ENCODE measurements at places on chromosomes 13 and 19. TPM values are rescaled to one million over a fixed set of nuclear protein-coding genes. Genes with fewer than 3 reads are reported as not detected.

Gene C19orf18
- 0.43 TPM for total RNA-seq

Gene ZNF615
- 11.4 TPM for total RNA-seq

Gene SHISA7
- 0.21 TPM for total RNA-seq

Gene C19orf85
- total RNA-seq: not detected

Gene CACTIN
- total RNA-seq: 36.3 TPM

Gene ZNF709
- total RNA-seq: 5.1 TPM

Gene BRME1
- total RNA-seq: 4.0 TPM

Gene U2AF2
- total RNA-seq: 385 TPM

Gene CKM
- total RNA-seq: not detected

Gene SOX1
- 56.6 TPM for total RNA-seq

Gene DMPK
- total RNA-seq: 79.9 TPM

Gene FGF22
- 0.19 TPM for total RNA-seq

Gene PSG4
- total RNA-seq: not detected

Gene PPP1R37
- 34.0 TPM for total RNA-seq

Gene CA11
- total RNA-seq: 38.2 TPM

Gene PPP1R12C
- total RNA-seq: 94.6 TPM

Gene ZNF549
- 10.1 TPM for total RNA-seq

Gene GJA3
- 0.43 TPM for total RNA-seq

Gene RGL3
- total RNA-seq: 0.28 TPM

Gene SIGLEC10
- not detected for total RNA-seq

Gene DHDH
- total RNA-seq: not detected

Gene CAPS
- total RNA-seq: 0.92 TPM

Gene ZNF724
- 21.0 TPM for total RNA-seq

Gene B3GLCT
- 9.6 TPM for total RNA-seq

Gene SOX21
- not detected for total RNA-seq

Gene SERP2
- total RNA-seq: 0.69 TPM

Gene ENOX1
- 4.5 TPM for total RNA-seq

Gene CASP14
- not detected for total RNA-seq

Gene ZNF723
- total RNA-seq: not detected

Gene PSG7
- total RNA-seq: not detected

Gene ZNF649
- total RNA-seq: 26.3 TPM

Gene C5AR1
- 1.2 TPM for total RNA-seq

Gene PEG3
- total RNA-seq: 353 TPM

Gene ANGPTL8
- total RNA-seq: not detected

Gene LILRB3
- not detected for total RNA-seq

Gene KL
- 1.5 TPM for total RNA-seq

Gene ZNF738
- 27.2 TPM for total RNA-seq

Gene SAMD4B
- 157 TPM for total RNA-seq

Gene UBE2L5
- not detected for total RNA-seq

Gene PLEKHA4
- total RNA-seq: 24.1 TPM

Gene RXFP2
- total RNA-seq: not detected

Gene NR1H2
- 45.0 TPM for total RNA-seq

Gene MEF2B
- 2.9 TPM for total RNA-seq

Gene EFNB2
- 5.2 TPM for total RNA-seq

Gene RINL
- total RNA-seq: 7.4 TPM

Gene NRTN
- total RNA-seq: 3.9 TPM

Gene ZNF132
- total RNA-seq: 9.1 TPM

Gene C19orf38
- not detected for total RNA-seq

Gene ZNF492
- not detected for total RNA-seq

Gene CFD
- 1.1 TPM for total RNA-seq

Gene GATAD2A
- total RNA-seq: 202 TPM

Gene ZNF708
- 9.7 TPM for total RNA-seq

Gene NLRP5
- not detected for total RNA-seq

Gene ZIC2
- total RNA-seq: 285 TPM

All from A673 (cell line).